Psoas muscle (tissue), 8 donors: ENCODE measurements at places on chromosomes 16 and 17. TPM values are rescaled to one million over a fixed set of nuclear protein-coding genes. Genes with fewer than 3 reads are reported as not detected.

The SCARF1 gene
- total RNA-seq = 6.9 TPM

- no peak for DNase-seq
Measured at GRCh38 chr16:53142823-53143568, 88.2 kb downstream of the CHD9 start.

The SCGB1C2 gene
- total RNA-seq = not detected

GRCh38 chr17:39969375-39969774 lies 6.6 kb downstream of the GSDMA start:
- no peak for DNase-seq

DNA sequence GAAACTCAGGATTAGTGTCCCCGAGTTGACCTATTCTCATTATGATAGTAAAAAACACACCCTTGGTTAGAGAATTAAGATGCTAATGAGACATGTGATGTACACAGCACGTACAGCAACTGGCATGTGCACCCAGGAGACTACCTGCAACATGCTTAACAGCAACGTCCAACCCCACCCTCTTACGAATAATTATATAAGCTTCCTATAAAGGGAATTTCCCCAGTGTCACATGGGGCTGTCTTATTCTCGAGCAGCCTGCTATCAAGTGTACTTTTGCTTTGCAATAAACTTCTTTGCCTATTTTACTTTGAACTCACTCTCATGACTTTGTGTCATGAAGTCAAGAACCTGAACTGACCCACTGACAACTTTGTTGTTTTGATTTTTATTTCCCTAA lies 62.4 kb upstream of the PMFBP1 start:
- no peak for DNase-seq

DNA sequence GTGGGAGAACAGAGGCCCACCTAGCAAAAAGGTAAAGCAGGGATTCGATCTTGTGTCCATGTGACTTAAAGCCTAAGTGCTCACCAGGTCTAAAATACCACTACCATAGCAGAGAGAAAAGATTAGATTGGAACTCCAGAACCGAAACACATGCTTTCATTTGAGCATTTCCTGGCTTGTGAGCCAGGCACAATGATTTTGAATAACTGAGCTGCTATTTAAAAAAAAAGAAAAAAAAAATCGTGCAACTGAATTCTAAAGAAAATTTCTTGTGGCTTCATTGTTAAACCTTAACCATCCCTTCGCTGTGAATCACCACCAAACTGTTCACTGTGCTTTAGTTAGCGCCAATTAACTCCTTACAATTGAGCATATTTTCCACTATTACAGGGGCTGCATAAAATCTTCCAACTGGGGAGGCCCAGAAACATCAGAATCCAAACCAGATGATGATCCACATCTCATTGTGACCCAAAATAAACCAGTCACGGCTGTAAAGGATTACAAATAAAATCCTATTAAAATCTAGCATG lies 366.4 kb upstream of the ERCC4 start:
- DNase-seq = no peak

The CHAD gene
- total RNA-seq = 0.32 TPM

The TMC8 gene
- total RNA-seq = 0.89 TPM

GRCh38 chr16:14958970-14959369 lies 15.9 kb upstream of the PDXDC1 start:
- no peak for DNase-seq

GRCh38 chr17:9702914-9703780 lies 57.8 kb downstream of the USP43 start:
- DNase-seq = no peak
